CD4-positive, alpha-beta T cell treated with Interleukin-6 at 100 ng/mL for 8 hours (primary cell): ENCODE measurements at places on chromosomes 7 and 10.

- DNase-seq = peak; percentile 15
Observed at GRCh38 chr10:96073722-96074121, 30.3 kb downstream of the CCNJ start.

GRCh38 chr10:6134099-6134823 lies 45.4 kb downstream of the RBM17 start:
- no peak for DNase-seq

DNA sequence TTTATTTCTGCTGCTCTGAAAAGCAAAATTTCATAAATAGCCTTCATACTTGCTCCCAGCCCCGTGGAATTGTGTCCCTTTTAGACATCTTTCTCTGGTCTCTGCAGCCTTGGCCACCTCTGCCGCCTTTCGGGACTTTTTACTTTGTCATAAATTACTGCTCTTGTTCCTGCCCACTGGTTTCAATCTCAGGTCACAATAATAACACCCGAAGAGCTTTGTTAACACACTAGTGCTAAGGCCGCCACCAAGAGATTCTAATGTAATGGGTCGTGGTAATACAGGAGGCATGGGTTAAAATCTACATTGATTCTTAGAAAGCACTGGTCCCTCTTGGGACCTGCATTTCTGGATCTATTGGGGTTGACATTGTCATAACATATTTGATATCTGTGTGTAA lies 276.0 kb upstream of the VWC2 start:
- no peak for DNase-seq

DNA sequence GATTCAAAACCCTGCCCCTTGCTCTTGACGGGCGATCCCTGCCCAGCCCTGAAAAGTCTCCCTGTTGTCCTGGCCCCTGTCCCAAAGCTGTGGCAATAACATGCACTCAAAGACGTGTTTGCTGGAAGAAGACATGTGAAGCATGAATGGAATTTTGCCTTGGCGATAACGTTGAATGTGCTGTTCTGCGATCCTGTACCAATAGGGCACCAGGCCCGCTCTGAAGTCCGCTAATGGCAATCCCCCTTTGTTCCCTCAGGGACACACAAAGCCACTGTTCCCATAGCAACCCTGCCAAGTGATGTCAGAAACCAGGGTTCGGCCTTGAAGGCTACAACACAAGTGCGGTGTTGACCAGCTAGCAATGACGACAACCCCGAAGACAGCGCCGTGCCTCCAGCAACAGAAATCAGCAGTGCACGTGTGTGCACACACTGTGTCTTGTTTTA lies 284.6 kb downstream of the KLF6 start:
- no peak for DNase-seq

DNA sequence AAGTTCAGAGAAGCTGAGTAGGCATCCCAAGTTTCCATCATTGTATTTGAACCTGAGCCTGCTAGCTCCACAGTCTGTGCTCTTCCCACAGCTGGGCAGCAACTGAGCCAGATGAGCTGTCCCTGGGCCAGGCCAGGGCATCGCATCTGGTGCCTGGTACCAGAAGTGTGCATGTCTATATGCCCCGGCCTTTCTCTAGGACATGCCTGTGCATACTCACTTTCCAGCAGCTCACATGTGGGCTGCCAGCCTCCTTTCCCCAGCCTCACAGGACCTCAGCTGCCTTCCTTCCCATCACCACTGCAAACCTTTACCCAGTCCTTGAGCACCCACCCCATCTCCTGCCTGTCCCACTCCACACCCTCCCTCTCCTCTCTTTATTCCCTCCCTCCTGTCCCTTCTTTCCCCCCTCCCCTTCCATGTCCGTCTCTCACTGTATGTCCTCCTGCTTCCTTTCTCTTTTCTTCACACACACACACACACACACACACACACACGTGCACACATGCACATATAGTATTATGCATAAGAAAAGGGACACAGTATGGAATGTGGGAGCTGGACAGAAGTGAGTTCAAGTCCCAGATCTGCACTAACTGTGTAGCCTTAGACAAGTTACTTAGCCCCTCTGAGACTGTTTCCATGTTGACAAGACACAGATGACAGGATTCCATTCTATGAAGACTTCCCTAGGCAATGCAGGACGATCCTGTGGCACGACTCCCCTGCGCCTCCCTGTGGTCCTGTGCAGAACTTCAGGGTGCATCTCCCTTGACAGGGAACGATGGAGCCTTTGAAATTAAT lies 10.9 kb downstream of the CDHR1 start:
- peak; percentile 51 for DNase-seq

DNA sequence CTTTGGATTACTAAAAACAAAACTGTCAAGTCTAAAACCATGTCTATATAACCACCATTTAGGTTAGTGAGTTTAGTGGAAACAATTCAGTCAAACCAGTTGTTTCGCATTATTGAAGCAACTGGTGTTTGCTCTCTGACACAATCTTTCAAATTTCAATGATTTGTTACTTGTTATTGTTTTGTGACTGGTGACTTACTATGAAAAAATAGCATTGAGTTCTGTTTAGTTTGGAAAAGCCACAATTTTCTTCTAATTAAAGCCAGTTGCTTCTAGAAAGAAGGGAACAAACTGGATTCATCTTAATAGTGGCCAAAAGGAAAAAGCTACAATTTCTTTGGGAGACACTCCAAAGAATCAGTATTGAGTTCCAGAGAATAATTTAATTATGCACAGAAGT lies 30.4 kb downstream of the LAMB4 start:
- no peak for DNase-seq

DNA sequence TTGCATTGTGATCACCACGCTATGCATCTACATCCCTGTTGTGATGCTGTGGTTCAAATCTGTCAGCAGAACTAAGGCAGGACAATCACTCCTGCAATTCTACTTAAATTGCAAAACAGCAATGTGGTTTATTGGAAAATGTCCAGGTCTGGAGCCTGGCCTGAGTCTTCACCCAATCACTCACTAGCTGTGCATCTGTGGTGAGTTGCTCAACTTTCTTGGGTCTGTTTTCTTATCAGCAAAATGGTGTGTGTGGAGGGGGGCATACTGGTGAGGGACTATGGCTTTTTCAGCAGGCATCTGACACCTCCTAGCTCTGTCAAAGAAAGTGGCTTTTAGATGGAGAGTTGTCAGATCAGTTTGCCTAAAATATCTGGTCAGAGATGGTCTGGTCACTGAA lies 108.3 kb upstream of the FEZF1 start:
- no peak for DNase-seq

DNA sequence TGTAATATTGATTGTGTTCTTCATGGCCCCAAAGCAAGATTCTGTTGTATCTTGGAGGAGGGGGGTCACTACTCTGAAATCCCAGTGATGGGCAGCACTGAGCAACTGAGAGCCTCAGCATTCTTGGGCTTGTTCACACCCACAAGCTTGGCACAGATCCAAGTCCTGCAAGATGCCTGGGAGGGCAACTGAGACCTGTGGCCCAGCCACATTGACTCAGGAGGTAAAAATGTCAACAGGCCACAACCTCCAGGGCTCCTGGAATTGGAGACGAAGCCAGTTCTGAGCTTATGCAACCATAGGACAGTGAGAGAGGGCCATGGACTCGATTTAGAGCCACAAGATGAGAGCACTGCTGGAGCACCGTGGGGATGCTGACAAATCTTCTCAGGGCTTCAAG lies 3.1 kb upstream of the DOCK1 start:
- DNase-seq = no peak
